LoVo (cell line): ENCODE measurements at places on chromosomes 5 and 9.

- DNase-seq: no peak
Measured at GRCh38 chr9:14278291-14278721, 35.6 kb downstream of the NFIB start.

GRCh38 chr9:7146582-7146981 is 388.8 kb downstream of the KDM4C start:
- DNase-seq: no peak

DNA sequence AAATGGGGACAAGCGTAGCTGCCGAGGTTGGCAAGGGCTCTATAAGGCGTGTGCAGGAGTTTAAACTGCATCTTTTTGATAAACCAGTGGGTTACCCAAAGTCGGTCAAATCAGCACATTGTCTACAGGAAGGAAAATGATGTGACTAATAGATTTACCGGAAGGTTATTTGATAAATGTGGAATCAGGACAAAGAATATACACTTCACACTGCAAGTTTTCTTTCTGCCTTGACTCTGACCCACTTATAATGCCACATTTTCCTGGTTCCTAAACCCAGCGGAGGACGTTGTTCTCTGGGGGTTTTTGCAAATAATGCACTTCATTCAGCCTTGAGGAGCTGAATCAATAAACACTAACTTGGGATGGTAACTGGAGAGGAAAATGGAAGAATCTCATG is 76.8 kb downstream of the TTLL11 start:
- no peak for DNase-seq

DNA sequence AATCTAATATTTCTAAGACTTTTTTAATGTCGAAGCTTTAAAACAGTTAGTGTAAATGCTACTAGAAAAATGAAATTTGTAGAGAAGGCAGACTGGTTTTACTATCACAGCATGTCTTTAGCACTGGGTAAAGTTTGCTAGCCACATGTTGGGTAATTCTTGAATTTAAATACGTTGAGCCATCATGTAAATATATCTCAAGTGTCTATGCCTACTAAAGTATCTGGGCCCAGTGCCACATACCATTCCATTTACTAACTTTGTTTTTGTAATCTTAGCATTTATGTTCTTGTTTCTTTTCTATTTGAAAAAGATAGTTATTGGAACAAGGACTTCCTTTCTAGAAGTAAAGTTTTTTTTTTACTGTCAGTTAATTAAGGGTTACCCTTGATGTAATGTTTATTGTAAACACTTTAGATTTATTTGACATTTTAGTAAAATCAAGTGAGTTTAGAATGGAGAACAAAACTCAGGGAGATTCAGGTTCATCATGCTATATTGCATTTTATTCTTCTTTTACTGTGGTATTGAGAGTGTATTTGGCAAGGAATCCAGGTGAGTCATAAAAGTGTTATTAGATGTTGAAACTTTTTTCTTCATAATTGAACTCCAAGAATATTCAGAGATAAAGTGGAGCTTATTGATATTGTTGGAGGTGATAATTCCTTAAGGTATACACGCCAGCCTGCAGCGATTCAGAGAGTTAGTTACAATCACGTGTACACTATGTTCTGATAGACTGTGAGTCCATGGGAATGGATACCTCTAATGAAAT is 182.4 kb downstream of the CCDC171 start:
- DNase-seq: peak; percentile 7

DNA sequence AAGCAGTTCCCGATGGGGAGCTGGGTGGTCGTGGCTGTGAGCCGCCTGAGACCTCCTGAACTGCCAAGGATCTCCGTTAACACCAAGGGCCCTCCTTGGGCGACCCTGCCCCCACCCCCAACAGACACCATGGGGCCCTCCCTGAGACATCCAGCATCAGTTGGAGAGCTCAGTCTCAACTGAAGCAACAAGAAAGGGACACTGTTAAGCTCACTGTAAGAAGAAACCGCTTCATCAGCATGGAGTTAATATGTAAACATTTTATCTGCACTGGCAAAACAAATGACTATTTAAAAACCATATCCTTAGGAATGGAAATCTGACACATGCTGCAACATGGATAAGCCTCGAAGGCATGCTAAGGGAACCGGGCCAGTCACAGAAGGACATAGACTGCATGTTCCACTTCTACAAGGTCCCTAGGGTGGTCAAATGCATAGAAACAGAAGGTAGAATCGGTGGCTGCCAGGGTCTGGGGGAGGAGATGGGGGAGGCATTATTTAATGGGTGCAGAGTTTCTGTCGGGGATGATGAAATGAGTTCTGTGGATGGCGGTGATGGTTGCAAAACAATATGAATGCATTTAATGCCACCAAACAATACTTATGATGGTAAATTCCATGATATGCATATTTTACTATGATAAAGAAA is 47.4 kb downstream of the ROR2 start:
- DNase-seq: no peak

DNA sequence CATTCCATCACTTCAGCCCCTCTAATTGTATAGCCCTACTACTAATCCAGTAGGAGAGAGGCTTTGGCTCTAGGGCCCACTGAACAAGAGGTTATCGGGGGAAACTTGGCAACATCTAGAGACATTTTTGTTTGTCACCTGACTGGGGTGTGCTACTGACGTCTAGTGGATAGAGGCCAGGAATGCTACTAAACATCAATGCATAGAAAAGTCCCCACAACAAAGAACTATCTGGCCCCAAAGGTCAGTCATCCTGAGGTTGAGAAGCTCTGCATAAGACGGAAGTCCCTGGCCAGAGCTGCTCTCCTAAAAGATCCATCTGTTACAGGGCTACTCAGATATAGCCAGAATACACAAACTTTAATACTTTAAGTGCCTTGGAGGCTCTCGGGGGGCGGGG is 570.6 kb upstream of the KLF4 start:
- no peak for DNase-seq

DNA sequence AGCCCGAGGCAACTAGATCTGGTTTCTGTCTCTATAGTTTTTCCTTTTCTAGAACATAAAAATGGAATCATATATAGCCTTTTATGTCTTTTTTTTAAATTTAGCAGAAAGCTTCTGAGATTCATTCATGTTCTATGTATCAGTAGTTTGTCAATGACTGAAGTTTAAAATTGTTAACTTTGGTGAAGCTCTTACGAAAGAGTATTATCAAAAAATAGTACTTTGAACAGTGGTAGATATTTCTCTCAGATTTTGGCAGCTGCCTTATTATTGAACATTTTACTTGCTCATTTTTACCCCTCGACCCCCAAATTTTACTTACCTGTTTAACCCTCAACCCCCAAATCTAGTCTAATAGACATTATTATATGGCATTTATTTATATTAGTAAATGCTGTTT is 10.2 kb downstream of the NIPBL start:
- DNase-seq: no peak

- DNase-seq: no peak
Measured at GRCh38 chr5:179374506-179375235, 29.4 kb upstream of the ADAMTS2 start.

DNA sequence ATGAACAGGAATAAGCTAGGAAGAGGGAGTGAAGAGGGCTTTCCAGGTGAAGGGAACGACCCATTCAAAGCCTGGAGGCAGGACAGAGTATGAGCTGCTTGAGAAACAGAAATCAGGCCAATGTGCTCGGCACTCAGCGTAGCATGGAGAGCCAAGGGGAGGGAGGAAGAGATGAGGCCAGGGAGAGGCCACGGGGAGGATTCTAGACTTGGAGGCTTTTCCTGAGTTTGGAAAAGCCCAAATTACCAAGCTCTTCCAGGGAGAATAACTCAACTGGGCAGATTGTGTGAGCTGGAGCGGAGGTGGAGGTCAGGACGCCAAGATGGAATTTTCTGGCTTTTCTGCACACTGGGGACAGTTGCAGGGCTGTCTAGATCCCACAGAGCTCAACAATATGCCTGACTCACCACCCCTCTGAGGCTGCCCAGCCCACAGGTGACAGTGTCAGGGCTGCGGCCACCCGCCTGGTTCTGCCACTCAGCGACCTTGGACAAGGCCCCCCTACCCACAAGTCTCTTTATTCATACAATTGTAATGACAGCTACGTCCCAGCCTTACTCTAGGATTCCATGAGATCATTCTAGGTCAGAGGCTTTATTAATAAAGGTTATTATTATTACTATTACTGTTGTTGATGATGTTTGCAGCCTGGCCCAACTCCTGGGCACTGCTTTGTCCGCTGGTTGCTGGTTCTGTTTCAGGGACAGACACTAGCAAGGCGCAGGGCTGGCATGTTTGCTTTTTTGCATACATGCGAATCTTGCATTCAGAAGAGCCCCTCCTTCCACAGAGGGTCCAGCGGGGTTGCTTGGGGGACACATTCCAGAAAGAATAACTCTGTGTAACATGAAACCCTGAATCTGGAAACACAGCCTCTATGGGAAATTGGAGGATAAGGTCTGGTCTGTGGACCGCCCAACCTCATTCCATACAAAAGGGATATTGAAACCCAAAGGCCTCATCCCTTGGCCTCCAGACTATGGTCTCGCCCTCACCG is 9.4 kb upstream of the LMX1B start:
- no peak for DNase-seq

DNA sequence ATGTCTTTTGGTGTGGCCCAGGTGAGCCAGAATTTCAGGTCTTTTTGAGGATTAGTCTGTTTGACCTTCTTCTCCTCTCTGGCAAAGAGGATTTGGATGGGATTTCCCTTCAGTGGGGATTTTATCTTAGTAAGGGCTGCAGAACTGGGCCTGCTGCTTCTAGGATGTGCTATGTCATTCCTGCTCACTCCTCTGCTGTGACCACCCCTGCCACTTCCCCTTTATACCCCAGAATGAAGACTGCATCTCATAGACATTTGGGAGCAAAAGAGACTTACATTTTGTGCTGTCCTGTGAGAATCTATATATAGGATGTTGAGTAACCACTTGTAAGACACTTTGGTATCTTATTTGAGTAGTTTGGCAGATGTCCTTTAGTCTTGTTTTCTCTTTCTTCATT is 76.2 kb downstream of the ARHGAP26 start:
- DNase-seq: no peak

DNA sequence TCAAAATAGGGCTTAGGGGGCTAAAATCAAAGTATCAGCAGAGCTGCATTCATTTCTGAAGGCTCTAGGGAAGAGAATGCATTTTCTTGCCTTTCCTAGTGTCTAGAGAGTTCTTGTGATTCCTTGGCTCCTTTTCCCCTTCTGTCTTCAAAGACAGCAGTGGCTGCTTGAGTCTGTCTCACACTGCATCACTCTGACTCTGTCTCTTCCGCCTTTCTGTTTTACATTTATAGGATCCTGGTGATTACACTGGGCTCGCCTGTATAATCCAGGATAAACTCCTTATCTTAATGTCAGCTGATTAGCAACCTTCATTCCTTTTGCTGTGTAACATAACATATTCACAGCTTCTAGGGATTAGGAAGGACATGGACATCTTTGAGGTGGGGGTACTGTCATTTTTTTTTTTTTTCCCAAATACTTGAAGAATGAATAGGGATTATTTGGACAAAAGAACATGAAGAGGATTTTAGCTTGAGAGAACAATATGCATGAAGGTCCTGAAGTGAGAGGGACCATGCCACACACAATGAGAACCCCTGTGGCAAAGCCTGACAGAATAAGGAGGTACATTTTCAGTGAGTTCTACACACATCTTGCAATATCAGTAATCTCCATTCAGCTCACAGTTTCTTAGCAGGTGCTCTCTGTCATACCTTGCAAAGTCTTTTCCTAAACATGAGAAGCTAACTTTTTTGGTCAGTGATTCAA is 267.6 kb downstream of the FAM170A start:
- no peak for DNase-seq

DNA sequence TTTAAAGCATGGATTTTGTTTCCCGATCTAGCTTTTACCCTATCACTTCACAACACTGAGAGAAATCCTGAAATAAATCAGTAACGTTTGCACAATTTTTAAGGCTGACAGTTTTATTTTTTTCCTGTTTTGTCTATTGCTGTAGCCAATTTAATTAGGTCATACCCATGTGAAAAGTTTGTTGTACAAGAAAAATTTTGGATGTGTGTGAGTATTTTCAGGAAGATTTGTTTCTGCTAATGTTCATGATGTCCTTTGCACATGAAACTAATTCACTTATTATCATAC is 237.8 kb downstream of the ARRDC3 start:
- no peak for DNase-seq

DNA sequence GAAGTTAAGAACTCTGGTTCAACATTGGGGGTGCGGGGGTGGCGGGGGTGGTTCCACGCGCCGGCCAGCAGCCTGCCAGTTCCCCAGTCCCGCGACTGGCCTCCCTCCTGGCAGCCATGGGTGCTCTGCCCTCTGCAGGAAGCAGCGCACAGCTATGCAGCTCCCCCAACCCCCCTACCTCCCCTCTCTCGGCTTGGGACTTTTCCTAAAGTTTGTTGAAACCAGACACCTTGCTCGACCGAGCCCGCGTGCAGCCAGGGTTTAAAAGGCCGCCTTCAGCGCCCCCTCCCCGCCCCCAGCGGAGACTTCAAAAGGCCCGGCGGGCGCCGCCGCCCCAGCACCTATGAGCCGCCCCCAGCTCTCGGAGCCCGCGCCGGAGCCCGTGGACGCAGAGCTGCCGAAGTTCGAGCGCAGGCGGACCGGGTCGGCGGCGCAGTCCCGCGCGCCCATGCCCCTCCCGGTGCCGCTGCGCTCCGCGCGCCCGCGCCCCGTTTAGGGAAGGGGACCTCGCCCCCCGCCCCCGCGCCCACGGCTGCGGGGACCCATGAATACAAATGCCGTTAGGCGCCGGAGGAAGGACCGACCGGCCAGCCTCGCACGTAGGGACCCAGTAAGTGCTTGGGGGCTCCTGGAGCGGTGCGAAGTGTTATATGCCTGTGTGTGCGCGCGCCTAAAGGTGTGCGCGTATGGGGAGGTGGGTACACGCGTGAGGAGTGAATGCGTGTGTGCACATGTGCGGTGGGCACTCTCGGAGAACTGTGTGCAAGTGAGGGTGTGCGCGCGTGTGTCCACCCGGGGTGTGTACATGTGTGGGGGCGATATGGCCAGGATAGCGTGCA is 1.4 kb upstream of the COL27A1 start:
- no peak for DNase-seq

DNA sequence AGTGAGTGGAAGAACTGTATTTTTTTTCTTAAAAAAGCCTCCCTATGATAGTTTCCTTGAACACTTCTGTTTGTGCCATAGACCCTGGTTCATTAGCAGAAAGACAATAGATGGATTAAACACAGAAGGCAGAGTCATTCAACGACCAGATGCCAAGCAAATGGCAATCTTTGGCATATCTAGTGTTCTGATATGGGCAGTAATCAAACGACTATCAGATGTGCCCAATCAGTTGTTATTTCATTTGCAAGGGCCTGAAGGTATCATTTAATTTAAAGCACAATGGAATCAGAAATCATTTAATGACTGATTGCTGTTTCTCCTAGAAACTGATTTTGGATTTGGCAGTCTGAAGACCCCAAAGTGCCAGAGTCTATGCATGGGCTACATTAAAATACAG is 61.3 kb downstream of the SGCD start:
- DNase-seq: no peak
